ENCODE measurements at places on chromosomes 16 and 17. TPM values are rescaled to one million over a fixed set of nuclear protein-coding genes. Genes with fewer than 3 reads are reported as not detected.

The CIBAR2 gene
- not detected for total RNA-seq

The TNFRSF13B gene
- not detected for total RNA-seq

The PLA2G10 gene
- total RNA-seq, result 2.4 TPM

The TNFRSF17 gene
- not detected for total RNA-seq

The NAGS gene
- total RNA-seq, result 1.5 TPM

The PRRT2 gene
- total RNA-seq, result 0.19 TPM

The CFAP52 gene
- total RNA-seq, result not detected

The TPSG1 gene
- not detected for total RNA-seq

The KRTAP3-1 gene
- total RNA-seq, result not detected

The CLEC3A gene
- total RNA-seq, result not detected

The CNGB1 gene
- total RNA-seq, result not detected

The KRT33A gene
- not detected for total RNA-seq

The IGFALS gene
- not detected for total RNA-seq

The CHD9NB gene
- total RNA-seq, result 0.51 TPM

The PVALEF gene
- not detected for total RNA-seq

The CES5A gene
- not detected for total RNA-seq

The RCVRN gene
- total RNA-seq, result 0.17 TPM

All from subcutaneous adipose tissue (tissue), 4 donors.